A549 treated with DMSO at 1 μM for 4 hours (cell line): ENCODE measurements at places on chromosomes 11 and 22. TPM values are rescaled to one million over a fixed set of nuclear protein-coding genes. Genes with fewer than 3 reads are reported as not detected.

Gene SLC7A4
- not detected in 5 replicates for total RNA-seq

Gene FIBIN
- not detected in 5 replicates for total RNA-seq

Gene GUCY1A2
- total RNA-seq = 0.03 to 0.10 TPM (median 0.07 TPM) in 5 replicates

Gene SEPTIN3
- total RNA-seq = 1.2 to 1.7 TPM (median 1.3 TPM) in 5 replicates

Gene OR1S2
- total RNA-seq = not detected in 5 replicates

Gene HEPN1
- not detected in 5 replicates for total RNA-seq

Gene FXYD6
- total RNA-seq = 0.17 to 0.52 TPM (median 0.23 TPM) in 5 replicates

Gene EIF4G2
- total RNA-seq = 647 to 900 TPM (median 748 TPM) in 5 replicates

Gene OR52A1
- not detected in 5 replicates for total RNA-seq

Gene CASP4
- 5.0 to 7.0 TPM (median 5.8 TPM) in 5 replicates for total RNA-seq

Gene OR2AG1
- total RNA-seq = not detected in 5 replicates

Gene PAX6
- 1.1 to 2.0 TPM (median 1.6 TPM) in 5 replicates for total RNA-seq

Gene SLC22A12
- not detected in 5 replicates for total RNA-seq

Gene SCN3B
- 0.10 to 0.25 TPM (median 0.15 TPM) in 5 replicates for total RNA-seq

Gene CTTN
- 214 to 232 TPM (median 224 TPM) in 5 replicates for total RNA-seq

Gene OR4D9
- not detected in 5 replicates for total RNA-seq

Gene P4HA3
- total RNA-seq = 31.8 to 51.3 TPM (median 39.9 TPM) in 5 replicates

Gene MUS81
- 24.8 to 34.5 TPM (median 33.9 TPM) in 5 replicates for total RNA-seq

Gene ACP2
- total RNA-seq = 22.2 to 26.7 TPM (median 23.7 TPM) in 5 replicates

Gene RPS6KA4
- total RNA-seq = 51.6 to 71.2 TPM (median 63.1 TPM) in 5 replicates

Gene TBRG1
- 16.7 to 19.5 TPM (median 18.8 TPM) in 5 replicates for total RNA-seq

Gene OR4D6
- not detected in 5 replicates for total RNA-seq

Gene HBB
- total RNA-seq = not detected in 5 replicates

Gene BTBD18
- not detected in 5 replicates for total RNA-seq

Gene RFPL2
- total RNA-seq = 0.10 to 0.20 TPM (median 0.19 TPM) in 4 of 5 replicates, not detected in the other

Gene BIRC3
- total RNA-seq = 28.3 to 40.2 TPM (median 32.7 TPM) in 5 replicates

Gene KCNE3
- 0.13 TPM in 1 of 5 replicates, not detected in the others for total RNA-seq

Gene ZP1
- total RNA-seq = 0.09 to 0.58 TPM (median 0.16 TPM) in 5 replicates

Gene B3GAT1
- 0.05 TPM in 1 of 5 replicates, not detected in the others for total RNA-seq

Gene ZFPL1
- total RNA-seq = 28.5 to 35.4 TPM (median 33.5 TPM) in 5 replicates

Gene SLC17A6
- total RNA-seq = not detected in 5 replicates

Gene IGLL5
- not detected in 5 replicates for total RNA-seq

Gene CCDC116
- 0.05 to 0.06 TPM (median 0.05 TPM) in 3 of 5 replicates, not detected in the others for total RNA-seq

Gene WT1
- 5.9 to 6.9 TPM (median 6.1 TPM) in 5 replicates for total RNA-seq

Gene YAP1
- 44.2 to 62.3 TPM (median 57.9 TPM) in 5 replicates for total RNA-seq

Gene TMPRSS13
- total RNA-seq = not detected in 5 replicates

Gene SNRPD3
- total RNA-seq = 142 to 224 TPM (median 144 TPM) in 5 replicates

Gene GLYATL1
- total RNA-seq = not detected in 5 replicates

Gene PLA2G3
- total RNA-seq = not detected in 5 replicates

Gene SAA4
- total RNA-seq = not detected in 5 replicates

Gene DERL3
- total RNA-seq = 0.43 to 0.69 TPM (median 0.47 TPM) in 5 replicates

Gene GSTT2
- not detected in 5 replicates for total RNA-seq

Gene OR52E8
- total RNA-seq = not detected in 5 replicates

Gene BBOX1
- total RNA-seq = not detected in 5 replicates

Gene RASGRP2
- 0.70 to 1.5 TPM (median 1.1 TPM) in 5 replicates for total RNA-seq

Gene CRYBB3
- not detected in 5 replicates for total RNA-seq

Gene PRR5L
- total RNA-seq = 9.2 to 12.8 TPM (median 12.0 TPM) in 5 replicates
